ENCODE measurements at places on chromosomes 6 and 20.

GRCh38 chr6:127907960-127908640 lies 7.2 kb upstream of the THEMIS start:
- no peak for DNase-seq

DNA sequence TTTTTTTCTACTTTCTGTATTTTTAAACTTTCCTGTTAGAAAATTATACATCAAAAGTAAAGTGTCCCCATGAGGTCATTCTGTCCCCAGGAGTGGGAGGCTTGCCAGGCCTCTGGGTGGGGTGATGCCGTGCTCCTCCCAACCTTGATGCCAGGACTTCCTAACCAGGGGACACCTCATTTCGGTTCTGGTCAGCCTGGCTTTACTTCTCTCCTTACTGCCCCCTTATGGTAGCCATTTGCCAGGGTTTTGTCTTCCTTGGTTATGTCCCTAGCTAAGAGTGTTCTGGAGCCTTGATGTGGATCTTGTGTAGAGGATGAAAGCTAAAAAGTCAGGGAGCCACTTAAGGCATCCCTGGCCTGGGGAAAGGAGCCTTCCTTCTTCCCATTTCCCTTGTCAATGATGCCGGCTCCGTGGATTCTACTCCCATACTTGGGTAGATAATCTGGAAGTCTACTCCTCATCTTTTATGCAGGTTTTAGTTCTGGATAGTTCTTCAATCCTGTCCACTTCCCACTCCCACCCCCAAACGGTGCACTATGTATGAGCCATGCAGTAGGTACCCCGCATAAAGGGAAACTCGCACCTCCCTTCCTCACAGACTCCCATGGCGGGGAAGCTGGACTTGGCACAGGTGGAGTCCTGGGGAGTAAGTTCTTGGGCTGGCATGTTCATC lies 164.1 kb upstream of the SALL4 start:
- DNase-seq = peak; percentile 49

GRCh38 chr6:36204068-36204753 lies 7.7 kb downstream of the BRPF3 start:
- DNase-seq = no peak

DNA sequence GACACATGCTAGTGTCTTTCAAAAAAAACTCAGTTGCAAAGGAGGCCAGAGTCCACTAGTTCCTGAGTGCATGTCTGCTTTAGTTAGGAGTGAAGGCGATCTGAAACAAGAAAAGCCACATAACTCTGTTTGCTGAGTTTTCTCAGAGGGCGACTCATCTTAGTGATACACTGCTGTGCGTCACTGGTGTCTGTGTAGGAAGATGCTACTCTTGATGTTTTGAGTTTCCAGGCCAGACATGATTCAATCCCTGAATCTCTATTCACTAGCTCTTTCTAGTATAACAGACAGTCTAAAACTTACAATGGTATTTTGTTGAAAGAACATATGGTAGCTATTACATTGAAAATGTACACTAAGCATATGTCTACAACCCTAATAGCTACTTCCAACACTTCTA lies 60.9 kb downstream of the GFRAL start:
- DNase-seq = no peak
